ENCODE measurements at places on chromosomes 6 and 20.

DNA sequence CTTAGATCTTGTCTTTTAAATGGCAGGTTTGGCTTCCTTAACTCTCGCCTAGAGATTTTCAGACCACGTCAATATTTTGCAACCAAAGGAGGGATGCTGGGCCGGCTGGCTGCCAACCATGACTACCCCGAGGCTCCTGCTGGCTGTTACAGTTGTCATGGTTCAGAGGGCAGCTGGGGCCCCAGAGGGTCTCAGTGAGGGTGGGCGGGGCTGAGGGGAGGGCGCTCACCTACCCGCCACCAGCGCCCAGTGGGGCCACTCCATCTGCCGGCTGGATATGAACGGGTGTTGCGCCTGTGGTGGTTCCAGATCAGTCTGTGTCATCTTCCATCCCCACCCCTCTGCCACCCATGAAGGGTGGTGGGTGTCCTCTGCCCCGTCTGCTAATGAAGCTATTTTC, 12.3 kb downstream of the GPR31 start:
- DNase-seq = no peak

DNA sequence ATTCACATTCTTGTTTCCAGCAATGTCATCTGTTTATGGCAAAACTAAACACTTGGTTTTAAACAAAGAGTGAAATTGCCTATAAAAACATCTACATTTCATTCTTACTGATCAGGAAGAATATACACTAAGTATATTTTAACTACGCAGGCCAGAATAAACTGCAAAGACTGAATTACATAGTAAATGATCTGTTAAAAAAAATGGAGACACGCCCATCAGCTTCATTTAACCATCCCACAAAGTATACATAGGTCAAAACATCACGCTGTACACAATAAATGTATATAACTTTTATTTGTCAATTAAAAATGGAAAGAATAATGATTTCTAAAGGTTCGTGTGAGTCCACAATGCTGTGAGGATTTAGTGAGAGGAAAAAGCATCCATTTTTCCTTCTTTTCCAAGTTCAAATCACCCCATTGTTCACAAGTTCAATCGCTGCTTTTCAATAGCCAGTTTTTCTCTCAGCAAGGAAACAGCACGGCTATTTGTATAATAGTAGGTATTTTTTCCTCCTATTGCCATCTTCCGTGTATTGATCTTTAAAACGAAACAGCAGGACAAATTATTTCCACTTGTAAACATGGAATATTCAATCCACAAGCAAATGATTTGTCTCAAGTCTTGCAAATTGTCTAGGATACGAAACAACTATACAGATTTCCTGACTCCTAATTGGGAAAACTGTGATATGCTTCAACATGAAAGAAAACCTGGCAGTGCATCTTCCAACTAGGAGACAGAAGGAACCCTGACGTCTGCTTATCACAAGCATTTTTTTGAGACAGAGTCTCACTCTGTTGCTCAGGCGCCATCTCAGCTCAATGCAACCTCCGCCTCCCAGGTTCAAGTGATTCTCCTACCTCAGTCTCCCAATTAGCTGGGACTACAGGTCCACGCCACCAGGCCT, 10.6 kb downstream of the SFT2D1 start:
- no peak for DNase-seq

DNA sequence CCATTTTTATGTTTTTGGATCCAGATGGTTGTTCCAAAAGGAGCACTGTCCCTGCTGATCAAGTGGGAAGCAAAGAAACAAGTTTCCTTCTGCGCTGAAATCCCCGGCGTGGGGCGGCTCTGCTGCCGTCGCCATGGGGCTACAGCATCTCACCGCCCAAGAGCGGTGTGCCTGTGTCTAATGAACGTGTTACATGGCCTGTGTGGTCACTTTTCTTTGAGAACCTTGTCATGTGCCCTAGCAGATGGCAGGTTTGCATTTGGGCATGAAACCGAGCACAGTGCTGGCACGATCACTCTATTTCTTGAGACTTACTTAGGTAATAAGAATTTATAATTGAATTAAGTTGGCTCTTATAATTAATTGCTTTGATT, 51.9 kb downstream of the ZDHHC14 start:
- no peak for DNase-seq

DNA sequence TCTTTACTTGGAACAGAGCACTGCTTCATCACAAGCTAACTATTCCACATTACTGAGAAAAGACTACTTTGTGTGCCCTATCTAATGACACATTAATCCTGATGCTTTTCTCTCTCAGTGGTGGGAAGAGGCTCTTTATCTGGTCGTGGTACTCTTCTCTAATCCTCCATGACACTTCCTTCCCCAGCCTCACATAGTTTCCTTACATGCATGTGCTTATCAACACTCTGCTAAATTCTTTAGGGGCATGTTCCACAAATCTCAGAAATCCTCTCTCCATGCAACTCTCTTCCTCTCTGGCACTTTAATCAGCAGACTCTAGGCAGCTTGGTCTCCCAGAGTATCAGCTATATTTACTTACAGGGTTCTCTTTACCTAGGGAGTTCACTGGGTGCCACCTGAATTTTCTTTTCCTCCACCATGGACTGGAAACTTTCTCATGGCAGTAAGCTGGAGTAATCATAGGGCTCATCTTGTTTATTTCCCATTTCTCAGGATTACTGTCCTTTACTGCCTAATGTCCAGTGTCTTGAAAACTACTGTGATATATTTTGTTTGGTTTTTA, 27.0 kb upstream of the SLC22A2 start:
- no peak for DNase-seq

DNA sequence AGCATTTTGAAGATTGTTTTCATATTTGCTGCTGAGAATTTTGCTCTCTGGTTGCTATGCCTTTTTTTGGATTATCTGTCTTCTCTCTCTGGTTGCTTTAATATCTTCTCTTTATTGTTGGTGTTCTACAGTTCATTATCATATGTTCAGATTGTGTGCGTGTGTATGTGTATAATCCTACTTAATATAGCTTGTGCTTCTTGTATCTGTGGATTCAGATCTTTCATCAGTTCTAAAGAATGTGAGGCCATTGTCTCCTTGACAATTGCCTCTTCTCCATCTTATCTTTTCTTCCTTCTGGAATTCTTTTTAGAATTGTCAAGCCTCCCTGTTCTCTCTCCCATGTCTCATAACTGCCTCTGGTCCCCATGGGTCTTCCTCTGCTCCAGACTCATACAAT, 195.4 kb downstream of the CDC5L start:
- no peak for DNase-seq

- DNase-seq = no peak
Observed at GRCh38 chr6:138456401-138456790, 42.9 kb downstream of the NHSL1 start.

DNA sequence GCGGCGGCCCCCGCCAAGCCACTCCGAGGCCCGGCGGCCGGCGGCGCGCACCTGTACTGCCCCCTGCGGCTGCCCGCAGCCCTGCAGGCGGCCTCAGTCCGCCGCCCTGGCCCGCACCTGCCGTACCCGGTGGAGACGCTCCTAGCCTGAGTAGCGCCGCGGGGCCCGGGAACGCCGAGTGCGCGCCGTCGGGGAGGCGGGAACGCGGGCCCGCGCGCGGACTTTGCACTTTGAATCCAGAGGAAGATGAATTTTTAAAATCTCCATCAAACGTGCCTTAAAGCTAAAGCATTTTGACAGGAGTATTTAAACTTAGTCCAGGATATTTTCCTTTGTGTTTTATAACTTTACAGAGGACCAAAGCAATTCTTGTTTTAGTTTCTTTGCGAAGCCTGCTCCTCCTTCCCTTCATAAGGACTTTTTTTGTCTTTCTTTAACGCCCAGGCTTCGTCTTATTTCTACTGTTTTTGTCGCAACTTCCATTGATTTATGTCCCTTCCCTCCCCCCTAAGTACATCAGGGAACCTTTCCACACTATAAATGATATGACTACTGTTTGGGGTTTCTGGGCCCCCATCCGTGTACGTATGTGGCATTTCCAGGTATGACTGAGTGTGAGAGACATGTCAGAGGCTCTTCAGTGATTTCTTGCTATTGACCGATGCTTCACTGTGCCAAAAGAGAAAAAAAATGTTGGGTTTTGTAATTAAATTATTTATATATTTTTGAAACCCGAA, 2.0 kb downstream of the FOXQ1 start:
- DNase-seq = peak; percentile 85

Data from kidney (tissue), 22 donors.